Upper lobe of right lung (tissue), 1 donor: ENCODE measurements at places on chromosomes 5 and 9. TPM values are rescaled to one million over a fixed set of nuclear protein-coding genes. Genes with fewer than 3 reads are reported as not detected.

DNA sequence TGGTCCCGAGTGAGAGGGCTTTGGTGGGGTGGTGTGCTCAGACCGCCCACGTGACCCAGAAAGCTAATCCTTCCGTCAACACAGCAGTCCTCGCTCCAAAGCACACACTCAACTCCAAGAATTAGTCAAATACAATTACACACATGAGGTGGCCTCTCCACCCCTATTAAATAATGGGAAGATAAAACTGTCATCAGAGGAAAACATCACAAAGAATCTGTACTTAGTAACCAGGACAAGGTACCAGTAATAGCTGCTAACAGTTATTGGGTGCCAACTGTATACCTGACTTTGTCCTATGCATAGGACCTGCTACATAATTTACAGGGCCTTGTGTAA, 222.8 kb downstream of the HSPA4 start:
- H3K4me3 ChIP-seq, result no peak overlapping the region
- no peak for DNase-seq
- H3K4me1 ChIP-seq, result no peaks in the 10 kb centered on the region
- no peaks in the 10 kb centered on the region for H3K36me3 ChIP-seq

DNA sequence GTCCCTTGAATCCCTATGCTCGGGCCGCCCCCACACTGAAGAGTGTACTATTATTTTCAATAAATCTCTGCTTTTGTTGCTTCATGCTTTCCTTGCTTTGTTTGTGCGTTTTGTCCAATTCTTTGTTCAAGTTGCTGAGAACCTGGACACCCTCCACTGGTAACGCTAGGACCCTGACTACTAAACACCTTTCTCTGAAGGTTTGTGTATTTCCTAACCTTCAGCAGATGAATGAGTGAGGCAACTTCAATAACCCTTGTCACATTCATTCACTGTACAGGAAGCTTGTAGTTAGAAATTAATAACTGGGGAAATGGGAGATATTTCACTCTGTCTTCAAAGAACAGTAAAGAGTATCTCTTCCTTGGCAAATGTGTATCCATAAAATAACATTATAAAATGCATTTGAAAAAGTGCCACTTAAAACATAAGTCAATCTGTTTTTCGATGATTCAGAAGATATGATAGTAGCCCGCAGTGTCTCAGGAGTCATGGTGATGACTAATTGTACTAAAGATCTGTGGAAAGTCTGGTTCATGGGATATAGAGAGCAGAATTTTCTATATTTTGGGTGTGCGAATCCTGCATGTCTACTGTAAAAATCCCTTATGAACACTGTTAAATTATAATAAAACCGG, 43.2 kb upstream of the ANKH start:
- no peak for DNase-seq
- H3K27ac ChIP-seq, result no peak overlapping the region
- no peaks in the 10 kb centered on the region for H3K4me1 ChIP-seq
- H3K36me3 ChIP-seq, result no peaks in the 10 kb centered on the region
- no peak overlapping the region for H3K4me3 ChIP-seq

DNA sequence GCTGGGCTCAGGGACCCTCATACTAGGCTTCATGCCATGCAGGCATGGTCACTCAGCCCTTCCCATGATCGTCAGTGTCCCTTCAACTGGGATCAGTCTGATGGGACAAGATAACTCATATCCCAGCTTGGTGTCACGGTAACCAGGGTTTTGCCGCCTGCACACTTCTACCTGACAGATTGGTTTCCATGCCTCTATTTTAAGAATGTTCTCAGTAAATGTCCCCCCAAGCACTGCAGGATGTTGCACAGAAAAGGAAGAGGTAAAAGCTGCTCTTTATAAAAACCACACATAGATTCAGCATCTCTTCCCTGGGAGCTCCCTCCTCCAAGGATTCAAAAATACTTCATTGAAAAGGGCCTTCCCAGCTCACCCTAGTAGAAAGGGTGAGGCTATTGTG, 56.1 kb downstream of the SLIT3 start:
- no peak for DNase-seq
- H3K27me3 ChIP-seq, result no peaks in the 10 kb centered on the region
- no peak overlapping the region for H3K27ac ChIP-seq

DNA sequence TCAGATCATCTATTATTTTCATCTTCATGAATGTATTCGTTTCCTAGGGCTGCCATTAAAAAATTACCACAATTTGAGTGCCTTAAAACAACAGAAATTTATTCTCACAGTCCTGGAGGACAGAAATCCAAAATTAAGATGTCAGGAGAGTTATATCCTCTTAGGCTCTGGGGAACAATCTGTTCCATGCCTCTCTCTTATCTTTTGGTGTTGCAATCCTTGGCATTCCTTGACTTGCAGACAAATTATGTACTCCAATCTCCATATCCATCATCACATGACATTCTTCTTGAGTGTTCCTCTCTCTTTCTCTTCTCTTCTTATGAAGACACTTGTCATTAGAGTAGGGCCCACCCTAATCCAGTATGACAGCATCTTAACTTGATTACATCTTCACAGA, 339.4 kb downstream of the EFNA5 start:
- H3K4me1 ChIP-seq, result no peaks in the 10 kb centered on the region
- H3K27ac ChIP-seq, result no peak overlapping the region
- no peak overlapping the region for H3K4me3 ChIP-seq
- no peaks in the 10 kb centered on the region for H3K27me3 ChIP-seq

DNA sequence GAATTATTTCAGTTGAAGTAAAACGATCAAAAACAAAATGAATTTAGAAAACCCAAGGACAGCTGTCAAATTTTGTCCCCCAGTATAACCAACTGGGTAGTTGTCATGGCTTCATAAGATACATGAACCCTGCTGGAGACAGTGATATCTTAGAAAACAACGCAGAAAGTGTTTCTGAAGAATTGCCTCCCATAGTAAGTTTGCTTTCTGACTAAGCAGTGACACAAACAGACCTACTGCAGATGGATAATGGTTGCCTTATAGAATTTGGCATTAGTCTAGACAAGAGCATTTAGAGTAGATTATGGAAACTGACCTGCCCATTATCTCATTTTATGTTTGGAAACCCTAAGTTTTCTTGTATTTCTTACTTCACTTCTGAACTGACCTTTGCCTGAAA, 187.7 kb upstream of the KCNN2 start:
- no peaks in the 10 kb centered on the region for H3K27me3 ChIP-seq
- H3K27ac ChIP-seq, result no peak overlapping the region
- DNase-seq, result no peak
- no peaks in the 10 kb centered on the region for H3K36me3 ChIP-seq
- H3K4me1 ChIP-seq, result no peaks in the 10 kb centered on the region

DNA sequence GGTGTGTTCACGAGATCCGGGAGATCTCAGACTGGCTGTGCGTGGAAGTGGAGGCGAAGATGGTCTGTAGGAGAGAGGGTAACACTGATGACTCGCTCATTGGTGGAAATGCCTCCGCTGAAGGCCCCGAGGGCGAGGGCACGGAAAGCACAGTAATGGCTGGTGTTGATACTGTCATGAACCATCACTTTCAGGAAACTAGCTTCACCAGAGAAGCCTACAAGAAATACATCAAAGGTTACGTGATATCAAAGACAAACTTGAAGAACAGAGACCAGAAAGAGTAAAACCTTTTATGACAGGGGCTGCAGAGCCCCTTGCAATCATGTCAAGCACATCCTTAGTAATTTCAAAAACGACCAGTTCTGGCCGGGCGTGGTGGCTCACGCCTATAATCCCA, 265.7 kb downstream of the GOLPH3 start:
- no peaks in the 10 kb centered on the region for H3K27me3 ChIP-seq
- DNase-seq, result no peak
- H3K36me3 ChIP-seq, result no peaks in the 10 kb centered on the region
- H3K4me3 ChIP-seq, result no peak overlapping the region
- no peak overlapping the region for H3K27ac ChIP-seq

ECSCR gene
- 47.2 TPM for total RNA-seq

SLC6A18 gene
- total RNA-seq, result not detected

SHC3 gene
- total RNA-seq, result 12.9 TPM

OR1Q1 gene
- not detected for total RNA-seq

WDR38 gene
- total RNA-seq, result not detected

LRRTM2 gene
- 0.52 TPM for total RNA-seq
